ENCODE measurements at places on chromosomes 13 and 19. TPM values are rescaled to one million over a fixed set of nuclear protein-coding genes. Genes with fewer than 3 reads are reported as not detected.

DNA sequence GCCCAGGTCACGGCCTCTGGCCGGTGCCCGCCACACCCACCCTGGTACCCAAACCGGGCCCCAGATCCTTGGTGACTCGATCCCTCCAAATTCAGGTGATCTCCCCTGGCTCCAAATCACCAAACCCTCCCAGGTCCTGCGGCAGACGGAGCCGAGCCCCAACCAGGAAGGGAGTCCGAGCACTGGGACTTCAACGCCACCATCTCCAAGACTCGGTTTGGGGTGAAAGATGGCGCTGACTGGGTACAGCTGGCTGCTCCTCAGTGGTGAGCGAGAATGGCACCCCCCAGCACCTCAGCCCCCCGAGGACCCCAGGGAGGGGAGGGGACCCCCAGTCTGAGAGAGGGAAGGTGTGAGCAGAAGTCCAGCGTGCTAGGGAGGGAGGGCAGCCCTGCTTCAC lies 2.3 kb downstream of the CEACAM16 start:
- DNase-seq, result no peak

- DNase-seq, result no peak
Observed at GRCh38 chr19:41564515-41565378, 11.2 kb upstream of the CEACAM21 start.

GRCh38 chr13:110499621-110500281 lies 61.8 kb downstream of the RAB20 start:
- DNase-seq, result no peak

The APLP1 gene
- polyA plus RNA-seq, result 28.6 TPM

DNA sequence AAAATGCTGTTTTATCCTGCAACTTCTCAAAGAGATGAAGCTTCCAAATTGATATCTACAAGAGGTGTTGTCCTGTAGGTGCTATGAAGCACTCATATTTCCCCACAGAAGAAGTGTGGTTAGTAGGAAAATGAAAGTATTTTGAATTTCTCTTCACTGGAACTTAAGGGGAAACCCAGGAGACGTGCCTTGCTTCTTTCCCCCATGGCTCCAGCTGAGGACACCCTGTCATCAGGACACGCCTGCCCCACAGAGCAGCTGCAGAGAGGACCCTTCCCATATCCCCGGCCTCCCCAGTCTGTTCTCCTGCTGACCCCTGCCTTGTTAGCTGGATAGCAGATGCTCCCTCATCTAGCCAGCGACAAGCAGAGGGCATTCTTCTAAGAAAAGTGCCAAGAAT lies 371.3 kb downstream of the COG6 start:
- DNase-seq, result no peak

GRCh38 chr13:83190020-83190419 lies 692.3 kb downstream of the SLITRK1 start:
- DNase-seq, result no peak

GRCh38 chr13:66513728-66514127 lies 716.4 kb downstream of the PCDH9 start:
- DNase-seq, result no peak

The CTXN1 gene
- polyA plus RNA-seq, result 38.3 TPM

DNA sequence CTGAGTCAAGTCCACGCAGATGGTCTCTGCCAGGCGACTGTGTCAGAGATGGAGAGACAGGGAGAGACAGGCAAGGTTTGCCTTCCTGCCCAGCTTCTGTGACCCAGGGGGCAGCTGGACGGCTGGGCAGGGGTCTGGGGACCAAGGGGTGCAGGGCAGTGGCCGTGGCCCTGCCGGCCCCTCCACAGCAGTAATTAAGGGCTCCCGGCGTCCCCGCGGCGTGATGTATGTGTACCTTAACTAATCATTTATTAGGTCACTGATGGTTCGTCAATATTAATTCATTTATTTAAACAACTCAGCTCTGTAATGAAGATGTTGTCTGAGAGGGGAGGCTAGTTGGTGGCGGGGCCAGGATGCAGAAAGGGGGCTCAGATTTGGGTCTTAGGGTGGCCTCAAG lies 28.6 kb upstream of the TCF3 start:
- DNase-seq, result no peak

The RGL3 gene
- 68.7 TPM for polyA plus RNA-seq

DNA sequence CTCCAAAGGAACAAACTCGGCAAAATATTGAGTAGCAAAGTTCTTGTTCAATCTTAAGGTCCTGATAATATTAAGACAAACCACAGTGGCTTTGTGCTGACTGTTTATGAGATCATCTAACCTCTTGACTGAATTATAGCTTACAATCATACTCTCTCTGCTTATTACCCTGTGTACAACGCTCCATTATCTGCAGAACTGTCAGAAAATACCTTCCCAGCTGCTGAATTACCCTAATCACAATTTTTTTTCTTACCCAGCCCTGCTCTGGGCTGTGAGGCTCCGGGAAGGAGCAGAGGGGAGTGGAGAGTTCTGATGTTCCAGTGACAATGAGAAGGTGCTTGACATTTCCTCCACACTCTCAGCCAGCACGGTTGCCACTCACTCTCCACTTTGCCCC lies 64.8 kb downstream of the DCT start:
- no peak for DNase-seq

DNA sequence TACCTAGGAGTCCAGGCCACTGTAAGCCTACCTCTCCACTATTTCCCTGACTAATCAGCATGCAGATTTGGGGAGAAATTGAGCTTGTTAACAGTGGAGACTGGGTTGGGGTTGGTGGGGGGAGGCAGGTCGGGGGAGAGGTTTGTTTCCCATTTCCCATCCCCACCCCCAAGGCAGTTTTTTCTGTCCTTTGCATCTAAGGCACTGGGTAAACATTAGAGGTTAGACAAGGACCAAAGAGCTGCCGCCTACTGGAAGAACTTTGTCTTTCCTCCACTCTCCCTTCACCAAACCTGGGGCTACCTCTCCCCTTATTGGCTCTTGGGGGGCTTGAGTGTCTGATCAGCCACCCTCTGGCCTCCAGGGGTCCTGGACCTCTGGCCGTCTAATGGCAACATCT lies 953 bp downstream of the KCNN4 start:
- no peak for DNase-seq

DNA sequence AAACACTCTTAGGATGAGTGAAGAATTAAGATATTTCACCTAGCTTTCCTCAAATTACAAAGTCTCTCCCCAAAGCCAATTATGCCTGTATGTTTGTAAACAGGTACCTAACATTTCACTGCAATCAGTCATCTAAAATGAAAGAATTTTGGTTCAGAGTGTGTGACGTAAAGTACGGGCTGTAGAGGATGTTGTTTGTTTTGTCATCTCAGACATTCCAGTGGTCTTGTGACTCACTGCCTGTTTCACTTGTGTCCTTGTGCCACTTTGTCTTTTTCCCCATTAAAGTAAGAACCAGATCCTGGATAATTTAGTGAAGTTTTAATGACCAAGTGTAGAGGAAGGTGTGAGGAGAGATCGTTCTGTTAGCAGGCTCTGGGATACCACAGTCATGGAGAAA lies 28.6 kb upstream of the EID2 start:
- no peak for DNase-seq

DNA sequence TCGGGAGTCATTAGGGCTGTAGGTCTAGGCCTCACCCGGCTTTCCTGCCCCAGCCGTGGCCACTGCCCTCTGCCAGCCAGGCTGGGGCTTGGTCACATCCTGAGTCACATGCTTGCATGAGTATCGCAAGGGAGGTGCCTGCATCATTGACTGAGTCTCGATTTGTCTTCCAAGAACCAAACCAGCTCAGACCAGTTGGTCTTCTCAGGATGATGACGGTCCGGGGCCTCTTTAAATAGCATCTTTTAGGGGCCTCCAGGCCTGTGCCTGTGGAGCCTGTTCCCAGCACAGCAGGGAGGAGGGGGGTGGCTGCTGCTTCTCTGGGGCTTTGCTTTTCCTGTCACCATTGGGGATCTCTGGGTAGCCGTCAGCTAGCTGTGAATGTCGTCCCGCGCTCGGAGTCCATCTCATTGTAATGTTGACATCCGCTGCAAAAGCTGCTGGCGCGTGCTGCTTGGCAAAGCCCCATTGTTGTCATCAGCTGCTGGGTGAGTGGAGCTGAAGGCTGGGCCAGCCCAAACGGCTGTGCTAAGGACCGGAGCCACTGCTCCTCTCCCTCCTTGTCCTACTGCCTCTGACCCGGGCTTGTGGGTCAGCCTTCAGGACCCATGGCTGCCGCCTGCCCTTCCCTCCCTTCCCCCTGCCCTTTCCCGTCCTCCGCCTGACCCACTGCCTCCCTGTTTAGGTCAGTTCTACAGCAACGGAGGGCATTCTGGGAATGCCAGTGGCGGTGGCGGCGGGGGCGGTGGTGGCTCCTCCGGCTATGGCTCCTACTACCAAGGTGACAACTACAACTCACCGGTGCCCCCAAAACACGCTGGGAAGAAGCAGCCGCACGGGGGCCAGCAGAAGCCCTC lies 14.3 kb upstream of the QTRT1 start:
- DNase-seq, result no peak

- DNase-seq, result no peak
Observed at GRCh38 chr13:30437177-30437576, 14.9 kb downstream of the UBE2L5 start.

GRCh38 chr19:3020321-3020960 lies 8.6 kb downstream of the TLE2 start:
- no peak for DNase-seq

GRCh38 chr19:5600797-5601196 lies 21.8 kb downstream of the SAFB2 start:
- DNase-seq, result no peak

DNA sequence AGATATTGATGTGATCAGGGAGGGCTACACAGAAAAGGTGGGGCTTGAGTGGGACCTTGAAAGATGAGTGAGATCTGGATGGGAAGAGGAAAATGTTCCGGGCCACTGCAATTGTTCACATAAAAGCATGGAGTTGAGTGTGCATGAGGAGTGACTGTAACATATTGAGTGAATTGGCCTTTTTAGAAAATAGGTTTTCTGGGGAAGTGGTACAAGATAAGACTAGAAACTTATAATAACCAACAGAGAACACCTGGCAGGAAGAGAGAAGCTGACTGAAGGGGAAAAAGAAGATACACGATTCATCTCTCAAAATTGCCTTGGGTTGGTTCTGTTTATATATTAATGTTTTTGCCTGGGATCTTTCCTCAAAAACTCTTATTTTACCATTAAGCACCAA lies 32.2 kb downstream of the SLC10A2 start:
- no peak for DNase-seq

The C5AR1 gene
- polyA plus RNA-seq, result 6.9 TPM

- no peak for DNase-seq
Observed at GRCh38 chr19:3366753-3367627, 607 bp downstream of the NFIC start.

DNA sequence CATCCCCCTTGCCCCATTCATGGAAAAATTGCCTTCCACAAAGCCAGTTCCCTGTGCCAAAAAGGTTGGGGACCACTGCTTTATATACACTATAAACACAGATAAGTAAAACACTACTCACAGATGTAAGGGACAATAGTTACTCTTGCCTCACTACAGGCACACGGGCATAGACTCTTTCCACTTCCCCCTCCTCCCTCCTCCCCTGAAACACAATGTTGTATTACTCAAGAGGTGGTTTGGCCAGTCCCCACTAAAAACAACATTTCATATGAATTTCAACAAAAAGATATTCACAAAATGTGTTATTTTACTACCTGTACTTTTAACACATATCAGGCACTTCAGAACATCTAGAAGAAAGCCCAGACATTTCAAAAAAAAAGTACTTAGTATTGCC lies 45.1 kb downstream of the EPSTI1 start:
- no peak for DNase-seq

- DNase-seq, result peak; percentile 38
Observed at GRCh38 chr13:60397704-60398378, 821 bp downstream of the TDRD3 start.
